AG04450 (cell line): ENCODE measurements at places on chromosomes 5 and 9. TPM values are rescaled to one million over a fixed set of nuclear protein-coding genes. Genes with fewer than 3 reads are reported as not detected.

The CDKN2B-AS1 gene
- 2.1 and 2.8 TPM in 2 replicates for polyA plus RNA-seq

The PCDHAC2 gene
- not detected in 2 replicates for polyA plus RNA-seq

The TMEFF1 gene
- 0.32 and 0.45 TPM in 2 replicates for polyA plus RNA-seq

The PCDHA4 gene
- polyA plus RNA-seq: not detected in 2 replicates

The LRRTM2 gene
- polyA plus RNA-seq: 1.9 and 2.6 TPM in 2 replicates

The CDX1 gene
- polyA plus RNA-seq: 0.30 and 0.41 TPM in 2 replicates

The NR2F1-AS1 gene
- 25.5 and 29.9 TPM in 2 replicates for polyA plus RNA-seq

The PCDHB16 gene
- 0.45 and 0.66 TPM in 2 replicates for polyA plus RNA-seq

The LRRC19 gene
- not detected in 2 replicates for polyA plus RNA-seq

The TIMD4 gene
- polyA plus RNA-seq: not detected in 2 replicates

The CDHR2 gene
- not detected in 2 replicates for polyA plus RNA-seq

The FOXD4L4 gene
- not detected in 2 replicates for polyA plus RNA-seq

The SH3RF2 gene
- 0.87 and 1.1 TPM in 2 replicates for polyA plus RNA-seq

The PCDHGB1 gene
- 3.2 TPM in 2 replicates for polyA plus RNA-seq

The TNFAIP8 gene
- polyA plus RNA-seq: 48.3 and 56.4 TPM in 2 replicates

The CMYA5 gene
- polyA plus RNA-seq: 0.89 TPM in 2 replicates

The RNF183 gene
- polyA plus RNA-seq: not detected in 2 replicates

The CCDC69 gene
- 1.9 TPM in 2 replicates for polyA plus RNA-seq

The NDST1 gene
- 52.2 and 63.2 TPM in 2 replicates for polyA plus RNA-seq

The TAF1L gene
- 0.01 TPM in 1 of 2 replicates, not detected in the other for polyA plus RNA-seq

The NFIB gene
- polyA plus RNA-seq: 2.2 and 3.2 TPM in 2 replicates

The LCP2 gene
- polyA plus RNA-seq: not detected in 2 replicates
